Left lung (tissue), 14 donors: ENCODE measurements at places on chromosomes 1 and 21.
A peak's percentile ranks its signal among the peaks of the same experiment; 100 is the strongest.

DNA sequence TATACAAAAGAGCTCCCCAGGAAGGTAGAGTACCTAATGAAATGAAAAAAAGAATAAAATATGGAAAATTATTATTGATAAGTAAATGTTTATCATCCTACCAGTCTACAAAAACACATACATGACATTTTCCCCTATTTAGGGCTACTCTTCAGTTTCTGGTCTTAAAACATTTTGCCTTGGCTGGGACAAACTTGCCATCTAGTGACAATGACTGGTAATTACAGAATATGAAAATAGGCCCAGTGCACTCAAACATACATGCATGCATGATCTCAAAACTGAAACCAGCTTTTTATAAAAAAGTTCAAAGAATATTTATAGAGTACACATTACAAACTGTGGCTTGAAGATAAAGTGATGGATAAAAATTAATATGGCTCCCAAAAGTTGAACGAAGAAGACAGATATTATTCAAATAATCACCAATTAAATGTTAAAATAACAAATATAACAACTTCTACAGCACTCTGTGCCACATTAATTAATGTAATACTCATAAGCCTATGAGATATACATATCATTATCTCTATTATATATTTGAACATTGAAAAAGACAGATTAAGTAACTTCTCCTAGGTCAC lies 10.5 kb upstream of the RNPC3 start:
- DNase-seq: peak; percentile 27

GRCh38 chr1:112033439-112034120 lies 44.1 kb upstream of the KCND3 start:
- no peak for DNase-seq

- DNase-seq: no peak
These were observed 6.9 kb upstream of the CLIC6 start for GRCh38 chr21:34661848-34662247.

DNA sequence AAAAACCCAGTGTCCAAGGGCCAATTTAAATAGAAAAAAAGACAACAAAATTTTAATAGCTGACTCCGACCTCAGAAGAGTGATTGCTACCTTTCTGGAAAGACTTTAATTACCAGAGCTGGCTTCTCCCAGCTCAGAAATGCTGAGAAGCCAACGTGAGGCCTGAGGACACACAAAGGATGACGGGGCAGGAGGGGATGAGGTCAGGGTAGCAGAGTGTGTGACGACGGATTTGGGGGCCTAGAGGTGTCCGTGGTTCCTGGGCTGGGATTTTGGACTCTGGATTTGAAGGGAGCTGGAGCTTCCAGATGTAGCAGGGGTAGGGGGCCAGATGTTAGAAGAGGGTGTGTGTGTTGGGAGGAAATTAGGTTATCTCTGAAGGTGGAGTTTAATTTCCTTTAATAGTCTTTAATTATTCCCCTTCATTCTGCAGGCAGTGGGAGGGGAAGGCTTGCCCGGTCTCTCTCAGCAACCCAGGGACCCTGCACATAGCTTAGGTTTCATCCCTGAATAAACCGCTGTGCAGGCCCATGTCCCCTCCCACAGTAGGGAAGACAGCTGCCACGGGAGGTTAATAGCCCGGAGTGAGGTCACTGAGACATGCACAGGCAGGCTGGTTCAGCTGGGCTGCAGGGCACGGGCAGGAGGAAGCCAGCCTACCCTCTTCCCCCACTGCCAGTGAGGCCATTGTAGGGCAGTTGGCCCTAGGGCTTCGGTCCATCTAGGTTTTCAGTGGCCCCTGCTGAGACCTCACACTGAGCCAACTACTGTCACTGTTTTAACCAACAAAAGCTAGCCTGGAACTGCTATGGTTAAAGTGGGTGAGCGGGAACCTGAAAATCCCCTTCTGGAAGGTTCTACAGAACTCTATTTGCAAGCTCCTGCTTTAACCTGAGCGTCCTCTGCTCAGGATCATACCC lies 3.8 kb upstream of the PADI3 start:
- no peak for DNase-seq

- no peak for DNase-seq
These were observed 7.2 kb upstream of the PIGC start for GRCh38 chr1:172451002-172451443.

GRCh38 chr1:238549137-238549536 lies 658.4 kb upstream of the ZP4 start:
- no peak for DNase-seq

DNA sequence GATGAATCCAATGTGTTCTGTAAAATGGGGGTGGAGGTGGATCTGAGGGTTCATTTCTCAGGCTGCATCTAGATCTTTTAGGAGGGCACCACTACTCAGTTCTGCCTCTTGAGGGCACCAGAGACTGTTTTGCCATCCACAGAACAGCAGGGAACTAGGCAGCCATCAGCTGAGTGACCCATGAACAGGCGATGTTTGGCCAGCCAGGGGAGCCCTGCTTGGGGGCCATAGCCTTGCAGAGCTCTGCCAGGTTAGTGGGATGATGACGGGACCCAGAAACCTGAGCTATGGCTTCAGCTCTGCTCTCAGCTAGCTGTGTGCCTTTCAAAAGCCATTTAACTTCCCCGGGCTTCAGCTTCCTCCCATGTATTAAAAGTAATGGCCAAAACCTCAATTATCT lies 13.4 kb upstream of the NOS1AP start:
- peak; percentile 63 for DNase-seq

GRCh38 chr1:21689661-21690372 lies 20.7 kb upstream of the RAP1GAP start:
- DNase-seq: no peak

- DNase-seq: no peak
These were observed 74.7 kb downstream of the RUNX1 start for GRCh38 chr21:34974162-34974981.

DNA sequence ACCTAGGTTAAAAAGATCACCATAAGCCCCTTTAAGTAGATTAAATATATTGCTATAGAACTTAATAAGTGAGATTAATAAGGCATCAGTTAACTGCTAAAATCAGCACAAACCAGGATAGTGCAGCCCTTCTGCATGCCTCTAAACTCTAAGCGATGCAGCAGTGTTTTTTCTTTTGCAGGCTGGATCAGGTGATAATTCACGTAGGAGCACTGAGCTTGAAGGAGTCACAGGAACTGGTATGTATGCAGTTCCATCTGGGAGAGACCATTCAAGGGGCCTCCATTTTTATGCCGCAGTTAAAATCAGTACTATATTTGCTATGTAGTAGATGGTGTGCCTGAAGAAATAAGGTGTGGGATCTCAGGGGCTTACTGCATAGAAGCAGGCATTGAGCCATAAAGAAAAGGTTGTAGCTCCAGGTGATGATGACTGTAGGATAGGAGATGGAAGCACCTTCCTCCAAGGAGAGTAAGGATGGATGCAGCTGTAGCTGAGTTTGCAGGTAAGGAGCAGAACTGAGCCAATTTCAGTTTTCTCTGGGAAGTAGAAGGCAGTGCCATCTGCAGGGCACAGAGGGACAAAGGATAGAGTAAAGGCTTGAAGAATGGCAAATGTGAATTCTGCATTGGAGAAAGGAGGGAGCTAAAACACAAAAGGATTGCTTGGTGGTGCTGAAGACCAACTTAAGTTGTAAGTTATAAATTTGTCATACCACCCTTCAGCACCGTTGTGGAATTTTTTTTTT lies 22.6 kb downstream of the NPL start:
- no peak for DNase-seq

DNA sequence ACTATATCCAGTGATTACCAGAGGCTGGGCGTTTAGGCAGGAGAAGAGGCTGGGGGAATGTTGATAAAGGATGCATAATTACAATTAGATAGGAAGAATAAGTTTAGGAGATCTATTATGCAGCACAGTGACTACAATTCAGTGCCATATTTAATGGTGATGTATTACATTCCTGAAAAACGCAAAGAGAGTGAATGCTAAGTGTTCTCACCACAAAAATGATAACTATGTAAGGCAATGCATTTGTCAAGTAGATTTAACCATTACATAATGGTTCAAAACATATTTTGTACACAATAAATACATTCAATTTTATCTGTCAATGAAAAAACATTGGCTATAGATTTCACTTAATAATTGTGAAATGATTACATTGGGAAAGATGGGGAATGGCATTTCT lies 548.9 kb downstream of the NUF2 start:
- DNase-seq: no peak

GRCh38 chr1:200660719-200661118 lies 9.0 kb downstream of the DDX59 start:
- no peak for DNase-seq

GRCh38 chr1:111225717-111226400 lies 1.7 kb upstream of the CHI3L2 start:
- DNase-seq: no peak

DNA sequence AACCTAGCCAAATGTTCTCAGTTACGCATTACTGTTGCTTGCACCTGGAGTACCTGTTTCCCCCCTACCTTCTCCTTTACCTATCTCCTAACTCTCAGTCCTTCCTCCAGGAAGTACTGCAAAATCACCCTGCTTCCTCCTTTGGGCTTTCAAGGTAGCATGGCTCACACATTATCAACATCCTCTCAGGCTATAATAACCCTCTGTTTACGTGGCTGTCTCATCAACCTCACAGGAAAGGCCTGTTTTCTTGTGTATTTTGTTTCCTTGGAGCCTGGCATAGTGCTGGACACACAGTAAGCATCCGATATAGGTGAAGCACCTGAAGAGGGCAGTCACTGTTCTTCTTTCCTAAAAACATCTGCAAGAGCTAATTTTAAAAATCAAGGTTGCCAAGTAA lies 32.7 kb upstream of the ANGPTL7 start:
- DNase-seq: no peak

DNA sequence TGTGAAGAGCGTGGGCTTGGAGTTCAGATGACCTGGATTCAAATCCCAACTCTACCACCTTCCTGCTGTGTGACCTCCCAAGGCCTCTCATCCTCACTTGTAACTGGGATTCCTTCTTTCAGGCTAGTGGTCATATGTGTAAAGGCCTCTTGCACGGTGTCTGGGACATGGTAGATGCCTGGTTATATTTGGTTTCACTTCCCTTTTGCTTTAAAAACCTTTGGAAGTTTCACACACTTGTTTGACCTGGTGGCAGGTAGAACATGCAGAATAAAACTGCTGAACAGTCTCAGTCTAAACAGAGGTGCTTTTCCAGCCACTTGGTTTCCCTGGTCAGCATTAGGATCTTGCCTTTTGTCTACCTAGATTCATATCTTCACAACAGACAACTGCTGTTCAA lies 37.0 kb upstream of the RCAN3 start:
- no peak for DNase-seq

GRCh38 chr1:60891281-60891680 lies 191.1 kb upstream of the NFIA start:
- no peak for DNase-seq

GRCh38 chr1:74530892-74531291 lies 18.5 kb upstream of the LRRC53 start:
- DNase-seq: no peak

DNA sequence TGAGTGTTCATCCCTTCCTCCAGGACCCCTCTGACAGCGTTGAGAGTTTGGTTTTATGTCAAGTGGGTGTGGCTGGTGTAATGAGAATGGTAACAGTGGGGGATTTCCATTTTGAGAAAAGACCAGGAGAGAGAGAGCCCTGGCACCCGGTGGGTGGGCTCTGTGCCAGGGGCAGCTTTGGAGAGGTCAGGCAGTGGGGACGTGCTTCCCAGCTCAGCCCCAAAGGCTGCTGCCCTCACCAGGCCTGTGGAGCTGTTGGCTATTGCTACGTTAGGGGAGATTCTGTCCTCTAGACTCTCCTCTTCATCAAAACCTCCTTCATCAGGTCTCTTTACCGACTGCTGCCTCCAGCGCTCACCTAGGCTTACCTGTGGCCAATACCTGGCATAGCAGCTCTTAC lies 176.3 kb downstream of the PTPRU start:
- DNase-seq: no peak

DNA sequence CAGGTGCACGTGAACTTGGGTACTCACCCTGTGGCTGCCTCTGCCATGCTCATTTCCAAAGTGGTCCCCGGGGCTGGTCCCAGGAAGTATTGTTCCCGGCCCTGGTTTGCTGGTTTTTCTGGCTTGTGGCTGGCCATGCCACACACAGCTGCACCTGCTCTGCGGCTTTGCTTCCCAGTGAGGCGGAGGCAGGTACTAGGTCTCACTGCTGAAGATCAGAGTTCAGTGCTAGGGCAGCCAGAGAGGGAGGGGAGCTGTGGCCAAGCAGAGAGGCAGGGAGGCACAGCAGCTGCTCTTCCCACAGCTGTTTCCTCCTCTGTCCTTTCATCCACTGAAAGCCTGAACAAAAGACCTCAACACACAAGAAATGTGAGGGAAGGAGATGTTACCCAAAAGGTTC lies 30.5 kb downstream of the ENO1 start:
- no peak for DNase-seq

- DNase-seq: no peak
These were observed 5.1 kb upstream of the ENAH start for GRCh38 chr1:225658041-225658440.

DNA sequence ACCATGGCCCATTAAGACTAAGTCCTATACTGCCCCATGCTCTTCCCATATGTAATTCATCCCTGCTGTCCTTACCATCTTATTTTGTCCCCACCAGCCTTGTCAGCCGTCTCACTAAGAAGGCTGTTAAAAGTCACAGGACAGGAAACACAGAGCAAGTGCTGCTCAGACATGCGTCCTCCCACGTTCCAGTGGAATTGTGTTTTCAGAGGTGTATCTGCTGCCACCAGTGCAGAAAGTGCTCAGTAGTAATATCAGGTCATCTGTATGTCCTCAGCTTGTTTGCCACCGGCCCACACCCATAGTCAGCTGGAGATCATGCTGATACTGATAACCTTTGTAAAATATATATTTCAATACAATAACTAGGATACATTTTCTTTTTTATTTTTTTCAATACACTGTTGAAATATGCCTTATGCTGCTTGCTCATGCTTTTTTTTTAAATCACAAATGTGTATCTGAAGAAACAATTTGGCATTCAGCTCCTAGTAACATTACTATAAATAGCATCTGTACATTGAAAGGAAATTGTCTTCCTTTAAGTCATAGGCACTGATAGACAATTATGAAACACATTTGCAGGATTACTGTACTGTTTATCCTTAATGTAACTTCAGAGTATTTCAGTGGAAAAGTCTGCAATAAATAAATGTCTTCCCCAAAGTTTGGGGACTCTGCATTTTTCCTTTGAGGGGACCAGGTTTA lies 156.9 kb downstream of the EDEM3 start:
- DNase-seq: no peak

- no peak for DNase-seq
These were observed 4.6 kb downstream of the IFFO2 start for GRCh38 chr1:18951818-18952391.

GRCh38 chr1:212007886-212008285 lies 27.5 kb downstream of the INTS7 start:
- no peak for DNase-seq

DNA sequence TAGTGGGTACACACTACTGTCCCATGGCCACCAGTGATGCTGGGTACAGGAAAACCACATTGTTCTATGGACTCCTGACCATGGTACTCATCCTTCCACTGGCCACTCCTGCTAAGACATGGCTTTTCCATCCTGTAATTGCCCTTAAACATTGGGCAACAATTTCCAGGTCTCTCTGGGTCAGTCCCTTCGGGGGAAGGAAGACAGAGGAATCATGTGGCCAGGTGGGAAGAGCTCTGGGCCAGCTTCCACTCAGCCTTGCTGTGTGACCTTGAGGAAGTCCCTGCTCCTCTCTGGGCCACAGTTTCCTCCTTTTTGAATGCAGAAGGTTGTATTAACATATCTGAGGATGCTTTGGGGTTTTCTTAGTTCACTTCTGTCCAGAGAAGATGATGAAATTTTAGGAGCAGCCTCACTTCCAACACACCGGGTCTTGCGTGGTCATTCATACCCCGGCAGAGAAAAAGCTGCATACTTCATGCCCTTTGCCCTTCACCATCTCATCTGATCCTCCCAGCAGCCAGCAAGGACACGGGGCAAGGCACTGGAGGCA lies 50.8 kb downstream of the SRRM1 start:
- no peak for DNase-seq

- DNase-seq: no peak
These were observed 7.6 kb downstream of the ENO1 start for GRCh38 chr1:8870616-8871538.
